ENCODE measurements at places on chromosomes 3 and 15.

- no peak for DNase-seq
Measured at GRCh38 chr3:68290333-68290732, 635.9 kb upstream of the SUCLG2 start.

- no peak for DNase-seq
Measured at GRCh38 chr3:38636464-38636863, 13.0 kb downstream of the SCN5A start.

DNA sequence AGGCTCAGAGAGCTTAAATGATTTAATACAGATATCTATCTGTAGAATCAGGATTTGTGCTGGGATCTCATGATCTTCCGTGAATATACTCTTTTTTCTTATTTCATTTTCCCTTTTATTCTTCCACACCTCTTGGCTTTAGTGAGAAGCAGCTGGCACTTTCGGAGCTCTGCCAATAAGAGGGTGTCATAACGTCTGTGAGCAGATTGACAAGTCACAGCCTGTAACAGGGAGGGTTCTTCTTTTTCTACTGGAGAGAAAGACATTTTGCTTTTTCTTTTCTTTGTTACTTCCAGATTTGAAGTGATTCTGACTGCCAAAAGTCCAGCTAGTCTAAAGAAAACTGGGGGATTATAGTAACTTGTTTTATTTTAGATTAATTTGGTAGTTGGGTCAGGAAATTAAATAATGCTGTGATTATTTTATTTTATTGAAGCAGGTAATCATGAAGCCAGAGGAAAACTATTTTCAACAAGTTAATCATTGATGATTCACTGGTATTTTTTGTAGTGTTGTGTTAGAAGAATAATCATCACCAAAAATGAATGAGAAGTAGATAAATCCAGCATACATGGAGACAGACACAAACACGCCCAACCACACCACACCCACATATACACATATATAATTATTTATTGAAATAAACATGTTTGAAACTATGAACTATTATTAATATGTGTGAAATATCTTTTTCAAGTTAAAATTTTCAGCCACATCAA is 69.8 kb downstream of the TNFAIP8L3 start:
- no peak for DNase-seq

DNA sequence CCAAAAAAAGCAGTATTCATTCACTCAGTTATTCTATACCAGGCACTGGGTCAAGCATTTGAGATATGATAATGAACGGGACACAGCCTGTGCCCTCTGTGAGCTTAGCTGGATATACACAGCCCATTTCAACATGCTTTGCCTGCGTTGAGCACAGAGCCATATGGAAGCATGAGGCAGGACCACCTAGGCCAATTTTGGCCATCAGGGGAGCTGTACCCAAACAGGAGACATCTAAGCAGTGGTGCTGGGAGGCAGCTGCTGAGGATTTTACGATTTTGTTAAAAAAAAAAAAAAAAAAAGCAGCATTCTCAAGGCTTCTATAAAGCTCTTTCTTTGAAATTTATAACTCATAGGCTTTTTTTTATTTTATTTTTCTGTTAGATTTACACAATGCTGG is 87.2 kb upstream of the SLC2A2 start:
- DNase-seq = no peak

GRCh38 chr15:58521293-58521991 is 89.7 kb downstream of the LIPC start:
- DNase-seq = no peak

DNA sequence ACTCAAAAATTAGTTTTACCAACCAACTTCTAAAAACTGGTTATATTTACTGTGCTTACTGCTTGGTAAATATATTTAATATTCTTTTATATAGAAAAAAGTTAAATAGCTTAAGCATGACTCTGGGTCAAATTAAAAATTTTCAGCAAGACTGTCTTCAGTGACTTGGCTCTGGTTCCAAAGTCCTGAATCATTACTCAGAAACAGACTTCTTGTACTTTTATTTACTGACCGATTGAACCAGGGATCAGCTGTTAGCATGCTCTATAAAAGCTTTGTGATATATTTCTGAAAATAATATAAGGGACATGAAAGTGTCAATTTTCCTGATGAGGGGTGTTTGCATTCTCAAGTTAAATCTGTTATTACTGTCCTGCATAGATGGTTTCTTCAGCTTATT is 164.3 kb downstream of the MCTP2 start:
- no peak for DNase-seq

GRCh38 chr3:193897288-193897687 is 238.7 kb upstream of the HES1 start:
- DNase-seq = no peak

GRCh38 chr3:17910922-17911321 is 168.5 kb upstream of the TBC1D5 start:
- no peak for DNase-seq

- peak; percentile 88 for DNase-seq
Measured at GRCh38 chr3:58116161-58116955, 94.4 kb downstream of the DNASE1L3 start.

- no peak for DNase-seq
Measured at GRCh38 chr3:96478496-96478895, 335.9 kb upstream of the EPHA6 start.

- DNase-seq = no peak
Measured at GRCh38 chr3:66028457-66028856, 10.3 kb downstream of the MAGI1 start.

- no peak for DNase-seq
Measured at GRCh38 chr3:112123548-112123947, 9.5 kb downstream of the GCSAM start.

- peak; percentile 37 for DNase-seq
Measured at GRCh38 chr3:32577581-32578556, 7.2 kb upstream of the DYNC1LI1 start.

DNA sequence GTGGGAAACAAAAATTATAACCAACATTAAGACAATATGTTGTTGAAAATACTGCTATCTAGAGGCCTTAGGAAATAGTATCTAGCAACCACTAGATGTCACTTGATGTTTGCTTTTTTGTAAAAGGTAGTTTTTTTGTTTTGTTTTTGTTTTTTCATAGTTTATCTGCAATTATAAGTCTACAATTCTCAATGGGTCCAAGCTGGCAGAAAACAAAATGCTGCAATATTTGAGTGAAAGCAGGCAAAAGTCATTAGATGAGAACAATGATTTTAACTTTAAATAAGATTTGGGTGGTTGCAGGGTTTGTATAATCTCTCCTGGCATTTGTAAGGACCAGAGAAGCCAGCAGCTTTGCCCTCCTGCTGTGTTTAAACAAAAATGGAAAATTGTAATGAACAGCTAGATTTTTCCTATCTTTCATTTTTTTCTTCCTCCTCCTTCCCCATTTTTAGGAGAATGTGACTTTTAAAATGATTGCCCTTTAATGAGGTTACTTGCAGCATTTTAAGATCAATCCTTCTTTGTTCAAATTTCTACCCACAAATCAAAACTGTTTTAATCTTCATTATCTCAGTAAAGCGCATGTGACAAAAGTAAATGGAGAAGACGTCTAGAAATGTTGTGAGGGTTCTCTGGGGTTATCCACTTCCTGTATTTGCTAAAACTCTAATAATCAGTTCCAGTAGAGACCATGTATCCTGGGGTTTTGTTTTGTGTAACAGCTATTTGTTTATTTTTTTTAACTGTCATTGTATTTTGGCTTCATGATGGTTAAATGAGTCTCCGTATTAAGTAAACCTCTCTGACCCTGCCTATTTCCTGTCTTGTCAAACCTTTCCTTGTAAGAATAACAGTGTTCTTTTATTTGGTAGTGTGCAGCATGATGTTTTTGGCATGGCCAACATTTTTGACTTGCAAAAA is 27.3 kb downstream of the DUT start:
- DNase-seq = no peak

GRCh38 chr15:67105065-67105951 is 39.9 kb downstream of the SMAD3 start:
- DNase-seq = no peak

DNA sequence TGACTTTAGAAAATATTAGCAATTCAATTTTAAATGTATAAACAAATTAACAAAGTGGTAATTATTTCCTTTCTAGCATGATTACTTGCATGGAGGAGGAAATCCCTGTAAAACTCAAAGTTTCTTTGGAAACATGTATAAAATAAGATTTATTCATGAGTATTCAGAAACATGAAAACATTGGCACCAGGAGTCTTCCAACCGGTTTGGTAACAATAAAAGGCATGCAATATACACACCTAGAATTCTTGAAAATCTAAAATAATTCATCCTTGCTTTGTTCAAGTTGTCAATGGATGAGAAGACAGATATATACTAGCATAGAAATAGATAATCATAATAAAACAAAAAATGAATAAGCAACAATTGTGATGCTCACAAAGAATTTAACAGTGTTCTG is 76.4 kb downstream of the ZPLD1 start:
- DNase-seq = no peak

GRCh38 chr3:71441925-71442651 is 141.4 kb downstream of the FOXP1 start:
- DNase-seq = no peak

DNA sequence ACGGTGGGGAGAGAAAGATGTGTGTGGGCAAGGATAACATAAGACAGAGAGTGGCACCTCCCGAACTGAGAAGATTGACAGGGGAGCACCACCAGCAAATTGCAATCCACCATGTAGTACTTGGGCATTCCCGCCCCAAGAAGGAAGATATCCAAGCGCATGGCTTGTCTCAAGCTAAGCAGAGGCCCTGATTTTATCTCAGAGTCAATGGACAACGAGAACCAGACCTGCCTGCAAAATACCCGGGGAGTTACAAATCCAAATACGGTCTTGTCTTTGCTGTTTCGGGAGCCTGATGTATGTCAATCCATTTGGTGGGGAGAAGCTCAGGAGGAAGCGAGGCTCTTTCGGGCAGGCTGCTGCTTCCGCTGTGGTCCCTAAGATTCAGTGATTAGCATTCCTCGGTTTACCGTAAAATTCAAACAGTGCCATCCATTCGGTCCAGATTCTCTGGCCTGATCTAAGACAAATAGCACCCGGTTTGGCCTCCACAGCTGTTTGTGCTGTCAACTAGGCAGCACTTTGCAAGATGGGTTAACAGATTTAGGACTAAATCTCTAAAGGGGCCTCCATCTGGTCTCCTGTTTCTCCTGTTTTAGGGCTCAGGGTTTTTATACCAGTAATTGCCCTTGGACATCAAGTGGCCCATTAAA is 97.7 kb upstream of the WNT5A start:
- no peak for DNase-seq

GRCh38 chr15:41429003-41429890 is 12.4 kb downstream of the RTF1 start:
- no peak for DNase-seq

DNA sequence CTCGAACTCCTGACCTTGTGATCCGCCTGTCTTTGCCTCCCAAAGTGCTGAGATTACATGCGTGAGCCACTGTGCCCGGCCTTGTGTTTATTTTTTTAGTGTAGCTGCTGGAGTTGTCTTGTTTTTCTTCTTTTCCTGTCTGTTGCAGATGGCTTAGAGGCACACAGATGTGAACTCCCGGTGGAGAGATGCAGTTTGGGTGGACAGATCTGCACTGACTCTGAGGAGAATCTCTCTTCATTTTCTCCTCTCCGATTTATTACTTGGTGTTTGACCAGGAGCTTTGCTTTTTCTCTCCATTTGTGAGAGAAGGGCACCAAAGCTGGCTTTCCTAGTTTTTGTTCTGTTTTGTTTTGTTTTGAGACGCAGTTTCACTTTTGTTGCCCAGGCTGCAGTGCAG is 62.7 kb downstream of the USP13 start:
- DNase-seq = no peak

DNA sequence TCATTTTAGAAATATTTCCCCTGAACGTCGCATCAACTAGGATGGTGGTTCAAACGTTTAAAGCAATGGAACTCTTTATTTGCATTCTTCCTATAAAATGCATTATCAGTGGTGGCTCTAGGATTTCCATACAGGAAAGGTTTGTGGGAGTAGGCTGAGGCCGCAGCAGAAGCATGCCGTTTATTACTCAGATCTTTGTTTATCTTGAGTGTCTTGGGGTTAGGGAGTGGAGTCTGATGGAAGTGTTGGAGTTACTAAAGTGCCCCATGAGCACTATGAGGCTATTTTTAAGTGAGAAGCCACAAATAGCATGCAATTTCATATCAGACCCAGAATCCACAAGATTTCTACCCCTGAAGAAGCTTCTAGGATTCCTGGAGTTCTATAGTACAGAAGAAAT is 26.2 kb downstream of the ATOSA start:
- DNase-seq = no peak

GRCh38 chr3:123947482-123947881 is 13.5 kb downstream of the CCDC14 start:
- DNase-seq = no peak

GRCh38 chr3:135868801-135869200 is 96.7 kb upstream of the PPP2R3A start:
- no peak for DNase-seq
